Umbilical cord (tissue), 2 donors: ENCODE measurements at places on chromosomes 11 and 22. TPM values are rescaled to one million over a fixed set of nuclear protein-coding genes. Genes with fewer than 3 reads are reported as not detected.

DNA sequence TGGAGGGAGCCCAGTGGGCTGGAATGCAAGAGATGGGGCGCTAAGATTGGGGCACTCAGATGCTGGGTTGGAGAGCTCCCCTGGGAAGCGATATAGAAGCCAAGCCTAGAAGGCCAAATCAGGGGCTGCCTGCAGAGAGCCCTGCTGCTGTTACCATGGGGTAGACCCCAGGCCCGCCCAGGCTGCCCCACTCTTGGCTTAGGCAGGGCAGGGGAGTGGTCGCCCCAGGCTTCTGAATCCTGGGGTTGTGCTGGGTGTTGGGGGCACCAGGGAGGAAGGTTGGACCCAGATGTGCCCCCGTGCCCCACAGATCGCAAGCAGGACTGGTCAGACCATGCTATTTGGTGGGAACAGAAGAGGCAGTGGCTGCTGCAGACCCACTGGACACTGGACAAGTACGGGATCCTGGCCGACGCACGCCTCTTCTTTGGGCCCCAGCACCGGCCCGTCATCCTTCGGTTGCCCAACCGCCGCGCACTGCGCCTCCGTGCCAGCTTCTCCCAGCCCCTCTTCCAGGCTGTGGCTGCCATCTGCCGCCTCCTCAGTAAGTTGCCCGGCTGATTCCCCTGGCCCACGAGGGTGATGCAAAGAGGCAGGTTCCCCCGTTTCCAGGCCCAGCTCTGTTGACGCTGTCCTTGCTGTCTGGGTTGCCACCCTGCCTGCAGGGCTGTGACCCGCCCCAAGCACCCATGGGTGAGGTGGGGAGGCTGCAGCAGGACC lies 3.9 kb downstream of the FERMT3 start:
- DNase-seq = no peak

GRCh38 chr11:29019960-29020683 lies 911.9 kb downstream of the METTL15 start:
- no peak for DNase-seq

DNA sequence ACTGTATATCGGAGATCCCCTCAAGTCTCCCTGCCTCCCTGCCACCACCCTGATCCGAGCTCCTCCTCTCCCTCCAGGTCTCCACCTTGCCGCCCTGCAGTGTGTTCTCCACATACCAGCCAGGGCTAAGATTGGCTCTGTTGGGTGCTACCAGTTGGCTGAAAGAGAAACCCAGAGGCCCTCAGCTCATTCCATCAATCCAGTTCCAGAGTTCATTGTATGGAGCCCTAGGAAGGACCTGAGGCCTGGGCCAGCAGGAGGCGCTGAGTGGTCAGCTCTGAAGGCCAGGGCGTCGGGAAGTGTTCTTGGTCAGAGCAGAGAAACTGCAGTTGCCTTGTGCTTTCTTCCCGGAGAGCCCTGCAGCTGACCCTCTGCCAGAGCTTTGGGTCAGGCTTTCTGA lies 2.2 kb upstream of the TOP3B start:
- DNase-seq = no peak

DNA sequence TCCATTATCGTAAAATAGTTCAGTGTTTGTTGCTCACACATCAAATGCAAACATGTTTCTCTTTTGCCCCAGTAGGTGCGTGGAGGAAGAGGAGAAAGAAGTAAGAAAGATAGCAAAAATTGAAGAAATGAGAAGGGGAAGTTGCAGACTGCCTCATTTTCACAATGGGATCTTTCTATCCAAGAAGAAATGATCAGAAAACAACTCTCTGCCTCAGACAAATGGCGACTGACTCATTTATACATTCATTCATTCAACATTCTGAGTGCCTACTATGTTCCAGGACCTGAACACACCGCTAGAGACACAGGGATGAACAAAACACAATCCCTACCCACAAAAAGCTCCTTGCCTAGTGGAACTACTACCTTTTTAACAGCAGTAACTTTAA lies 367 bp downstream of the HPS5 start:
- no peak for DNase-seq

GRCh38 chr11:75204012-75204674 lies 36.4 kb upstream of the TPBGL start:
- no peak for DNase-seq

DNA sequence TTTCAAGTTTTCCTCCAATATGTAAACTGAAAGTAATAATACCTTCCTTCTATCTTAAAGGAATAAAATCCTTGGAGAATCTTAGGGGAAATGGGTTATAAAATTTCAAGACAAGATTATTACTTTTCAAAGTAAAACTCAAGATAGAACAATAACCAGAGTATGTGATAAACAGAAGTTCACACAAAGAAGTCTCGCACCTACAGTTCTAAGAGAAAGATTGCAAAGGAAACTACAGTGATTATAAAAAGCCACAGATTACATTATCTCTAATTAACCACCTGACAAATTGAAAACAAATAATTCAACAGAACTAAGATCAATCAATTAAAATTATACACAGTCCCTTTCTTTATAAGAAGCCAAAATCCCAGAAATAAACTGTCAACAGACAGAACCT lies 34.0 kb downstream of the AMBRA1 start:
- DNase-seq = no peak

GRCh38 chr11:4890279-4890678 lies 8.6 kb downstream of the OR51T1 start:
- DNase-seq = no peak

DNA sequence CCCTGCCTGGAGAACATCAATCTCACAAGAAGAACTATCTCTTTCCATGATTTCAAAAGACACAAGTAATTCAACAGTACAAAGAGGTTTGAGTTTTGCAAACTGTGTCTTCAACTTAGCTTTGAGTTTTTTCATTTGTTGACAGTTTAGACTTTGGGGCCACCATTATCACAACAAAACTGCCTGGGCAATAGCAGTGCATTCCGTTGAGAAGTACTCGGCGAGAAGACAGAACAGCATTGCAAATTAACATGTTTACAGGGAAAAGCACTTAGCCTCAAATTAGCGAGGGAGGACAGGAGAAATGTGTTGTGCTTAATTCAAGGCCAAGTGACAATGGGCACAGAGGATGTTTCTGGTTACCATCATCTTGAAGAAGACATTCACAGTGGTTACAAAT lies 133.2 kb upstream of the MPPED2 start:
- no peak for DNase-seq

DNA sequence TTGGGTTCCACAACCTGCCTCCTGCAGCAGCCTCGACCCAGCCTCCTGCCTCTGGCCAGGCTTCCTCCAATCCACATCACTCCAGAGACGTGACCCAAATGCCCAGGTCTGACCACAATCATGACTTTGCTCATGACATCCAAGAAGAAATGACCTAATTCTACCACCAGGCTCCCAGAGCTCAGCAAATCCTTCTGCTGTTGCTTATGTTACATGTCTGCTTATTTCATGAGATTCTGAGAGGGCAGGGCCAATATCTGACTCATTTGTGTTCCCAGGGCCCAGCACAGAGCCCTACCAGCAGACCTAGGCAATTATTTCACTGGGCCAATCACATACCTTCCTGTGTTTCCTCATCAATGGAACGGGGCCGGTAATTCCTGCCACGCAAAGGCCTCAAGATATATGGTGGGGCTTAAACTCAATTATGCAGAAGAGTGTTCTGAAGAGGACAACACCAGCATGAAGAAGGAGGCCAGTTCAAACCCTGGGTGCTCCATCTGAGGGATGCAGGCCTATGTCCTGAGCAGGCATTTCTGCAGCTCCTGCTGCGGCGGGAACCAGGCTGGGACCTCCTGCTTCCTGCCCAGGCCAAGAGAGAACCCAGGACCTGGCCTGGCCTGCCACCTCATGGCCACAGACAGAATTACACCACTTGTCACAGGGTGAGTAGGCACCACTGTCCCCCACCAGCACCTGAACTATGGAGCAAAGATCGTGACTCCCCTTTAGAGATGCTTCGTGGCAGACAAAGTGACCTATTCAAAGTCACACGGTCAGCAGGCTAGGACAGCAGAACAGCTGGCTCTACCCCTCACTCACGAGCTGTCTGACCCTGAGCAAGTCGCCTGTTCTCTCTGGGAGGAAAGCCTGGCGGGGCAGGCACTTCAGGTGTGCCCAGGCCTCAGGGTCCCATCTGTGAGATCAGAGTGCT lies 5.9 kb downstream of the CENPM start:
- DNase-seq = peak; percentile 88

DNA sequence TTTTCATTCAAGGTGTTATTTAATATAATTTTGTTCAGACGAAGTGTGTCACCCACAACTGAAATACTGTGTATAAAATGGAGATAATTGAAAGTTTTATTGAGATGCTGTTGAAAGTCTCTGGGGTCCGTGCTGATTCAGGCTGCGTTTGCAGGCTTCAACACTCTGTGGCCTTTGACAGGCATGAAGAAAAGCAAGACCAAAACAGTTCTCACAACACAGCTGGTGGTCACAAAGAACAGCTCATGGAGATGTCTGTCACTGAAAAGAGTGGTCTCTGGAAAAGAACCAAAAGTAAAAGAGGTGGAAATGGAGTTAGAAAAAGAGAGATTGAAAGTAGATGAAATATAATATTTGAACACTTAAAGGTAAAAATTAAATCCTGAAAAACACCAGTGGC lies 9.8 kb upstream of the MPPED2 start:
- no peak for DNase-seq

- DNase-seq = no peak
These were observed 298.7 kb upstream of the NCAM1 start for GRCh38 chr11:112662554-112662953.

DNA sequence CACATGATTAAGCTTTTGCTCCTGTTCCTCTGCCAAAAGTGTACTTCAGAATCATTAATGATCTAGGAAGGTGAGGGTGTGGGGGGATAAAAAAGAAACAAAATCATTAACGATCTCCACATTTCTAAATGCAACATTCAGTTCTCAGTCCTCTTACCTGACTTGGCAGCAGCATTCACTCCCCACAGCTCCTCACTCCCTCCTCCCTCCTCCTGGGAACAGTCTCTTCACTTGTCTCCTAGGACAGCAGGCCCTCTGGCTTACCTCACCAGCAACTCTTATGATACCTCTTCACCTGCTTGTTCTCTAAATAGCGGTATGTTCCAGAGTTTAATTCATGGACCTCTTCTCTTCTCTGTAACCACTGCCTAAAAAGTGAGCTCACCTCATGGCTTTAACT lies 56.5 kb upstream of the APOA1 start:
- no peak for DNase-seq

- DNase-seq = no peak
These were observed 194.5 kb downstream of the SNX19 start for GRCh38 chr11:130721736-130722135.

- no peak for DNase-seq
These were observed 1.1 kb downstream of the GTPBP1 start for GRCh38 chr22:38706901-38707195.

- no peak for DNase-seq
These were observed 10.5 kb downstream of the CD3E start for GRCh38 chr11:118314988-118315411.

DNA sequence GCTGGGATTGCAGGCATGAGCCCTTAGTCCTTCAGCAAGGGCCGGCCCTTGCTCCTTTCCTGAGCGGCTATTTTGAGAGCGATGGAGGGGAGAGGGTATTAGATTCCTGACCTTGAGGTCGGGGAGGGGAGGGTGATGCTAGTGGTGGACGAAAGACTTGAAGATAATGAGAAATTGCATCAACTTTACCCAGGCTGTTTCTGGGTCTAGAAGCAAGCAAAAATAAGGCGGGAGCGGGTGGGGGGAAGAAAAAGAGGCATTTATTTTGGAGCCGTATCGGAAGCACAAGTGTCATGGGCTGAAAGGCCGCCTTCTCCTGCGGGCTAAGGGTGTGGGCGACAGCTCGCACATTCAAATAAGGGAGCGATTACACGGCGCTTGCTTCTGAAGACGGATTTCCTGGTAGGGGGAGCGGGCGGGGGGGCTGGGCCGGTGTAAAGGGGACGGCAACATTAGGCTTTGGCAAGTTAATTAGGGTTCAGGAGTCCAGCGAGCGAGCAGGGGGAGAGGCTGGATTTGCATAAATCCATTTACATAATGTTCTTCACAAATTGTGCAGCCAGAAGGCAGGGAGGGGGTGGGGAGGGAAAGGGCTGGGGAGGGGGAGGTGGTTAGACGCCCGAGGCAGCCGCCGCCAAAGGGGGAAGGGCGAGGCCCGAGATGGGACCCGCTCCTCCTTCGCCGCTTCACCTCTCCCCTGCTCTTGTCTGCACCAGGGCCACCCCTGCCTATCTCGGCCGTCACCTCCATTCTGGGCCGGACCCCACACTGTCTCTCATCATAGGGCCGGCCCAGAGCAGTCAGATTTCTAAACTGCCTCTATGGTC lies 245.9 kb downstream of the MIAT start:
- no peak for DNase-seq

GRCh38 chr11:8597182-8597581 lies 3.2 kb upstream of the STK33 start:
- no peak for DNase-seq

DNA sequence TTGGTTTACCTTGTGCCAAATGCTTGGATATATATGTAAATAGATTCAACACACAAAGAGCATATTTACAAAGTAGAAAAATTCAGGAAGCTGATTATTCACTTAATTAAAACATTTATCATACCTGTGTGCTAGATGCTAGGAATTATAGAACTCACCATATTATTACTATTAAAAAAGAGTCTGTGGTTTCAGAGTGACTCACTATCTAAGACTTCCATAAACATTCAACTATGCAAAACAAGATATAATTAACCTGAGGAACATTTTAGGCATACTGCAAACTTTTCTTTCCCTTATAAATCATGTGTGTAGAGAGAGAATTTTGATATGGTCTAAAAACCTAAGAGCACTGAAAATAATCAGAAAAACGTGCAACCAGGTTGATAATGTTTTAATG lies 27.3 kb downstream of the CTSC start:
- no peak for DNase-seq

- DNase-seq = no peak
These were observed 76.2 kb downstream of the SNX19 start for GRCh38 chr11:130839981-130840666.

DNA sequence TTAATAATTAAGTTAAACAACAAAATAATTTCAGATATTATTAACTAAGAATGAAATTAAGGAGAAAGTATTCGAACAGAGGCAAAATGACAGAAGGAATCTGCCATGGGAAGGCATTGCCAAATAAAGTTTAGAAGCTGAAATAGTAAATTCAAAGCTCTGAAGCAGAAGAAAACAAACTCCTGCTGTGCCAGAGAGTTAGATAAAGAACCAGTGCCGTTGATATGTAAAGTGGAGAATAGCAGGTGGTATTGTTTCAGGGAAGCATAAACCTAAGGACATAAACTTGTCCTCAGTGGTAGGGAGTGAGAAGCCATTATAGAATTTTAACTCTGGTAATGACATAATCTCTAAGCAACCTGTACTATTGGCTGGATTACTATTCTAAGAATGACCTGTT lies 2.7 kb upstream of the HBG2 start:
- DNase-seq = no peak

The VWCE gene
- total RNA-seq = not detected

The KRTAP5-11 gene
- total RNA-seq = 8.9 TPM

The FUT4 gene
- total RNA-seq = 10.4 TPM

The MALAT1 gene
- 14,533 TPM for total RNA-seq

The AQP11 gene
- 4.1 TPM for total RNA-seq

The NRGN gene
- not detected for total RNA-seq

The ALDH3B1 gene
- 19.0 TPM for total RNA-seq

The SPON1 gene
- total RNA-seq = 328 TPM

The PARVG gene
- total RNA-seq = 7.5 TPM

The TMEM132A gene
- 33.5 TPM for total RNA-seq

The ACR gene
- not detected for total RNA-seq

The LYVE1 gene
- total RNA-seq = 48.4 TPM

The KRTAP5-3 gene
- not detected for total RNA-seq

The KCNQ1OT1 gene
- total RNA-seq = 21.9 TPM

The DNAJC24 gene
- 28.4 TPM for total RNA-seq
